ENCODE measurements at places on chromosomes 2 and 18.

DNA sequence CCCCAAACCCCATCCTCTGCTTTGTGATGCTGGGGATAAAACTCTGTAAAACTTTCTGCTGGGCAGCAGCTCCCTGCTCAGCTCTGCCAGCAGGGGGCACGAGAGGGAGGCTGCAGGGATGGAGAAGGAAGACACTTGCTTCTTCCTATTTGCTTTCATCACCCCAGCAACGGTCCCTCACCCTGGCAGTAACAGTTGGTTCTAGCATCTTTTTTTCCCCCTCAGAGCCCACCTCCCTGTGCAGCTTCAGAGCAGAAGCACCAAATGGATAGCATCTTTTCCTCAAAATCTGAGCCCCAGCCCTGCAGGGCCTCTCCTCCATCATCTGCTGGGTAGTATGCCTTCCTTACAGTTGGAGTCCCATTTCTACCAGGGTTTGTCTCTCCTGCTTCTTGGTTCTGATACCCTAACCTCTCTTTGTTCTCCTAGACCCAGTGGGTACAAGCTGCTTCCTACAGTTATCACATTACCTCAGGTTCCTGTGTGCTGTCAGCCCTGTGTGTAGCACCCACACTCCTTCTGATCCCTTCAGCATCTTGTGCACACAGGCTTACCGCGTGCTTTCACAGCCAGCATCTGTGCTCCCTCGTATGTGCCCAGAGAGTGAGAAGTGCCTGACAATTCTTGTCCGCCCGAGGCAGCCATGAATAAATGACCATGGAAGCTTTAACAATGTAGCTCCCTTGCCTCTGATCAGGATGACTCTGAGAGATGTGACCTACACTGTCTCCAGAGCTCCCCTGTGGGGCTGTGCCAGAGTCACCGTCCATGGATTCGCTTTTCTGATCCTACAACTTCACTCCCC is 14.5 kb downstream of the CKAP2L start:
- DNase-seq = peak; percentile 7

DNA sequence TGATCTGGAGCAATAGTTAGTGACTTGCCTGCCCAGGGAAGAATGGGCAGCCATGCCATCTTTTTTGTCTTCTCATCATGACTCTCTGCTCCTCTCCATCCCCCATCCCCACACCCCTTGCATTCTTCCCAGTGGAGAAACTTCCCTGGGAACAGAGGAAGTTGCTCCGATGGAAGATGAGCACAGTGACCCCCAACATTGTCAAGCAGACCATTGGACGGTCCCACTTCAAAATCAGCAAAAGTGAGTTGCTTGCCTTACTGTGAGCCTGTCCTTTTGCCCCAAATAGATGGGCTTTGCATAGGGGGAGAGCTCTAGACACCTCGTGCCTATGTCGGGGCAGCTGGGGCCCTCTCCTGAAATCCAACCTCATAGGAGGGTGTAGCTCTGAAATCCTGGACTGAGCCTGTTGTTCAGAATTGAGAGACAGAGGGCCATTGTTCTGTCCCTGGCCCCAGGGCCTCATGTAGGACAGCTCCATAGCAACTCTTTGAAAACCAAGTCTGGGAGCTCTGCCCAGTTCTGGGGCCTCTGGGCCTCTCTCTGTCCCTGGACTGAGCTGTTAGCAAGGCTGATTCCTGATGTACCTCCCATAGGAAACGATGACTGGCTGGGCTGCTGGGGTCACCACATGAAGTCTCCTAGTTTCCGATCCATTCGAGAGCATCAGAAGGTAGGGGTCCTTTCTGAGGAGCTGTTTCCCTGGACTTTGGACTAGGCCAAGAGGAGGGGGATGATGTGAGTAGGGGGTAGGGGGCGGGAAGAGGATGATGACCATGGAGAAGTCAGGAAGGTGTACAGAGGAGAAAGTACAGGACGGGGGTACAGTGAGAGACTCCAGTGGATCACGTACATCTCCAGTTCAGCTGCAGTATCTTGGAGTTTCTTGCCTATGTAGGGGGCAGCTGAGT is 35.2 kb downstream of the TTLL4 start:
- DNase-seq = no peak

DNA sequence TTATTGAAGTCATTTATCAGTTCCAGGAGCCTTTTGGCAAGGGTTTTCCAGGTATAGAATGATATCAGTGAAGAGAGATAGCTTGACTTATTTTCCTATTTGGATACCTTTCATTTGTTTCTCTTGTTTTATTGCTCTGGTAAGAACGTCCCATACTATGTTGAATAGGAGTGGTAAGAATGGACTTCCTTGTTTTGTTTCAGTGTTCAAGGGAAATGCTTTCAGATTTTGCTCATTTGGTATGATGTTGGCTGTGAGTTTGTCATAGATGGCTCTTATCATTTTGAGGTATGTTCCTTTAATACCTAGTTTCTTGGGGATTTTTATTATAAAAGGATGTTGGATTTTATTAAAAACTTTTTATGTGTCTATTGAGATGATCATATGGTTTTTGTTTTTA is 87.1 kb upstream of the EPAS1 start:
- DNase-seq = no peak

- no peak for DNase-seq
These were observed 1293.1 kb upstream of the SLC39A10 start for GRCh38 chr2:194363878-194364277.

DNA sequence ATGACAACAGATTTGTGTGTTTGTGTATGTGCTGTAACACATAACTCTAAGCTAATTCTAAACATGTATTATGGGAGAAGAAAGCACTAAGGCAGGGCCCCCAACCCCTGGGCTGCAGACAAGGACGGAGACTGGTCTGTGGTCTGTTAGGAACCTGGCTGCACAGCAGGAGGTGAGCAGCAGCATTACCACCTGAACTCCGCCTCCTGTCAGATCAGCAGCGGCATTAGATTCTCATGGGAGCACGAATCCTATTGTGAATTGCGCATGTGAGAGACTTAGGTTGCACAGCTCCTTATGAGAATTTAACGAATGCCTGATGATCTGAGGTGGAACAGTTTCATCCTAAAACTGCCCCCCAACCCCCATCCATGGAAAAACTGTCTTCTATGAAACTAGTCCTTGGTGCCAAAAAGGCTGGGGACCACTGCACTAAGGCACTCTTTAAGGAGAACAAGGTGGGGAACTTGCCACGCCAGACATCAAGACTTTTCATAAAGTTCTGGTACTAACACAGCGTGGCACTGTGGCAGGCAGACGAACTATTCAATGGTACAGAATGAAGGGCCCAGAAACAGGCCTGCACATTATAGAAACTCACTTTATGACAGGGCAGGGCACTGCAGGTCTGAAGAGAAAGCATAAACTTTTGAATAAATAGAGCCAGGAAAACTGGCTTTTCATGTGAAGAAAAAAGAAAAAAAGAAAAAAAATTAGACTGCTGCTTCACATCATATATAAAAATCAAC is 14.0 kb downstream of the REEP1 start:
- DNase-seq = no peak

- DNase-seq = no peak
These were observed at the start of gene NTSR2 for GRCh38 chr2:11669454-11670291. TSS of gene NTSR2 (minus strand) at chr2:11670195. CDS start at chr2:11670129, 66 bp downstream.

DNA sequence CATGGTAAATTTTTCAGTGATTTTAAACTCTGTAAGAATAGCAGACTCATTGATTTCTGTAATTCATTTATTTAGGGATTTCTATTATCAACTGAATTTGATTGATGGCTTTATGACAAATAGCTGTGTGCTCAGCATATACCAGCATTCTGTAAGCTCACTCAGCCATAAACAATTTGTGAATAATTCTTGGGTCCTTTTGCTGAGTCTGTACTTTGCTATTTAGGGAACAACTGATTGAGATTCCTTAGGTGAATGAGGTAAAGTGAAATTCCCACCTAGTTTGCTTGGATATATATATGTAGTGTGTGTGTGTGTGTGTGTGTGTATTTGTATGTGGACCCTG is 76.7 kb upstream of the CAVIN2 start:
- no peak for DNase-seq

DNA sequence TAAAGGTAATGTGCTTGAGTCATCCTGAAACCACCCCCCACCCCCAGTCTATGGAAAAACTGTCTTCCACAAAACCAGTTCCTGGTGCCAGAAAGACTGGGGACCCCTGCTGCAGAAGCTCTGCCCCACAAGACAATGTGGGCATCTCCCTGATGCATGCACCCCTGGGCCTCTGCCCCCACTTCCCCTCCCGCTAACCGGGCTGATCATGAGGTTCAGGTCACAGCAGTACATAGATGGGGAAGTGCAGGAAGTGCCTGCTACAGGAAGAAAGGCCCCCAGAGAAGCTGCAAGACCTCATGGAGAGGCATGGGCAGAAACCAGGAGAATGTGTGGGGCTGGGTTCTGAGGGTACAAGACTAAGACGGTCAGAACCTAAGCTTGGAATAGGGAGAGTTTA is 243.4 kb upstream of the ID2 start:
- DNase-seq = no peak

- DNase-seq = no peak
These were observed 48.6 kb downstream of the SH3RF3 start for GRCh38 chr2:109177635-109178034.

DNA sequence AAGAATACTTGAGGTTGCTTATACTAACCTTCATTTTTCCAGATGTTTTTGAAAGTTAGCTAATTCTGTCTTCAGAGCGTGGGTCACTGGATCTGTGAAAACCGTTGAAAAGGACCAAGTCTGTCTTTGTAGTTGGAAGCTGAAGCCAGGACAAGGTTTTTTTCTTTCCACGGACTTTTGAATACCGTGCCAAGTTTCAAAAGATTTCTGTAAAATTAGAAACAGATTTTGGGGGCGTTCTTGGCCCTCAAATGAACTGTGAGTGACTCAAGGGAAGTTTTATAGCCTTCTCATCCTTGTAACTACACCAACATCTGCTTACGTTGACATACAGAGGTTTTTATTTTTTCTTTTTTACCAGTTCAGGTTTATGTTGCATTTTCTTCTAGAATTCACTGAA is at the start of gene FAP:
TSS of gene FAP (minus strand) at position 152 of the 400 bp plus-strand sequence. CDS start at position 34, 118 bp downstream.
- no peak for DNase-seq

DNA sequence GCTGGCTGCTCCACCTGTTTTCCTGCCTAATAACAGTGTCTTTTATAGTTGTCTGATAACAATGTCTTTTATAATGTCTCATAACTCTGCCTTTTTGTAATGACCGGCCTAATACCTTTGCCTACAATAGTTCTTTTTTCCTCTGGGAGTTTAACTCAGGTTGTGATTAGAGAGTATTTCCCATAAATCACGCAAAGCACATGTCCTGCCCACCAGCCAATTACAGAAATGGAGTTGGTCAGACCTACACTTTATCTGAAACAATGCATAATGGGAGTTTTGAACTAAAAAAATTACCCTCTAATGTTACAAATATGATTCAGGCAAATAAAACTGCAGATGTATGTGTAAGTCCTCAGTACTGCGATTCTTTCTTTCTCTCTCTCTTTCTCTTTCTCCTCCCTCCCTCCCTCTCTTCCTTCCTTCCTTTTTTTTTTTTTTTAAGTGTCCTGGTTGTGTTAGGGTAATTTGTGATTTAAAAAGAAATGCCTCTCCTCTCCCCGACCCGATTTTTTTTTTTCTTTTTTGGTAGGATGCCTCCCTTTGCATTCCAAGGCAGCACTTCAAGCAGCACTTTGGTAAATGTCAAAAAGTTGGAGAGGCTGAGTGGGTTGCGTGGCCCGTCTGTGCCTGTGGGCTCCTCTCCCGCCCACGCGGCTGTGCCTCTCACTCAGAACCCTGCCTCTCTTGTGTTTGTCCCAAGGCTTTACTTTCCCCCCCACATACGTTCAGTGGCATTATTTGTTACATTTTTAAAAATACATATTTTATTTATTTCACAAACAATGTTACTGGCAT is 147.3 kb downstream of the AGAP1 start:
- no peak for DNase-seq

GRCh38 chr2:118549503-118549902 is 297.9 kb downstream of the EN1 start:
- DNase-seq = no peak

GRCh38 chr2:182649316-182649715 is 66.7 kb upstream of the DNAJC10 start:
- DNase-seq = peak; percentile 74

GRCh38 chr2:101806123-101806522 is 108.6 kb downstream of the MAP4K4 start:
- DNase-seq = no peak
